ENCODE measurements at places on chromosomes 2 and 18. TPM values are rescaled to one million over a fixed set of nuclear protein-coding genes. Genes with fewer than 3 reads are reported as not detected.

Gene CD8B2
- polyA plus RNA-seq, result not detected

Gene DOCK10
- 22.0 TPM for polyA plus RNA-seq

DNA sequence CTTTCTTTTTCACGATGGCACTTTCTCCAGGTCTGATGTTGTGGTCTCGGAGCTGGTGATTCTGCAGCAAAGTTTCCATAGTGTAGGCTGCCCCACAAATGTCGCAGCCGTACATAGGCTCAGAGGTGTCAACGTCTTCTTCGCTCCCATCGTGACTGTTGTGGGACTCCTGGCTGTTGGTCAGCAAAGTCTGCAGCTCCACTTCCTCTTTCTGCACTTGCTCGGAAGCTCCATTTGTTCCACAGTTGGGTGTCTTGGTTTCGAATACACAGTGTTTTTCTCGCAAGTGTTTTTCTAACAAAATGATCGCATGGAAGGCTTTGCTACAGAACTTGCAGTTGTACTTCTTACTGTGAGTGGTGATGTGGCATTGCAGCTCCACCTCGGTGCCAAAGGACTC is 126.8 kb downstream of the ZNF521 start:
- no peak for DNase-seq

GRCh38 chr2:239323447-239323846 is 77.4 kb downstream of the HDAC4 start:
- no peak for DNase-seq

- no peak for DNase-seq
These were observed 16.6 kb downstream of the CFLAR start for GRCh38 chr2:201132518-201132917.

DNA sequence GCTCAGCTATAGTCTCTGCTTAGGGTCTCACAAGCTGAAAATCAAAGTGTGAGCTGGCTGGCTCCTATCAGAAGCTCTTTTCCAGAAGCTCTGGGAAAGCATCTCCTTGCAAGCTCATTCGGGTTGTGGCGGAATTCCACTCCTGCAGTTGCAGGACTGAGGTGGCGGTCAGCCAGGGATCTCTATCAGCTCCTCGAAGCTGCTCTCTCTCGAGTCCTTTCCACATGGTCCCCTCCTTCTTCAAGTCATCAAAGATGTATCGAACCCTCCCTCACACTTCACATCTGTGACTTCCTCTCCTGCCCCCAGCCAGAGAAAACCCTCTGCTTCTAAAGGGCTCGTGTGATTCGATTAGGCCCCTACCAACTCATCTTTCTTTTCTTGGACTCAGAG is 141.7 kb downstream of the ZFP36L2 start:
- peak; percentile 94 for DNase-seq

Gene MC5R
- polyA plus RNA-seq, result 1.3 TPM

Gene MYO5B
- 4.1 TPM for polyA plus RNA-seq

DNA sequence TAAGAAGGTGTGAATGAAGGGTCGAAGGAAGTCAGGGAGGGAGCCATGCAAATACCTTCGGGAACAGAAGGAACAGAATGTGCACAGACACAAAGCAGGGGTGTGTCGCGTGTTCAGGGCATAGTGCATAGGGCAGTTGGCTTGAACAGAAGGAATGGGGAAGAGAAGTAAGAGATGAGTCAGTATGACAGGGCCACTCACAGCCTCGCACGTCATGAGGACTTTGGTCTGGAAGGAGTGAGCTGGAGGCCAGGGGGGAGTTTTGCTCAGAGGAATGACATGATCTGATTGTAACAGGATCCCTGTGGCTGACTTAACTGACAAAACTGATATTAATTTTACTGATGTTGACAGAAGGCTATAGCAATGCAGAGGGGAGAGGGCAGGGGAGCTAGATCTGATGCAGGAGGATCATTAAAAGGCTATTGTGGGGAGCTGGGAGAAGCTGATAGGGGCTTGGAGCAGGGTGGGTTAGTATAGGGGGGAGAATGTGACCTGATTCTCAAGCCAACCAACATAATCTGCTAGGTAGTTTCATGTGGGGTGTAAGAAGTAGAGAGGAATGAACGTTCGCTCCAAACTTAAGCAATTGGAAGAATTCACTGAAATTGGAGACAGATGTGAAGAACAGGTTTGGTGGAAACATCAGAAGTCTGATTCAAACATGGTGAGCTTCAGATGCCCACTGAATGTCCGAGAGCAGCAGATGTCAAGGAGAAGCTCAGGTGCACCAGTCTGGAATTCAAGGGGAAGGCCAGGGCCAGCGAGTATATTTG is 60.4 kb upstream of the COPS8 start:
- DNase-seq, result no peak

GRCh38 chr2:160870729-160871465 is 289.3 kb upstream of the TANK start:
- no peak for DNase-seq

DNA sequence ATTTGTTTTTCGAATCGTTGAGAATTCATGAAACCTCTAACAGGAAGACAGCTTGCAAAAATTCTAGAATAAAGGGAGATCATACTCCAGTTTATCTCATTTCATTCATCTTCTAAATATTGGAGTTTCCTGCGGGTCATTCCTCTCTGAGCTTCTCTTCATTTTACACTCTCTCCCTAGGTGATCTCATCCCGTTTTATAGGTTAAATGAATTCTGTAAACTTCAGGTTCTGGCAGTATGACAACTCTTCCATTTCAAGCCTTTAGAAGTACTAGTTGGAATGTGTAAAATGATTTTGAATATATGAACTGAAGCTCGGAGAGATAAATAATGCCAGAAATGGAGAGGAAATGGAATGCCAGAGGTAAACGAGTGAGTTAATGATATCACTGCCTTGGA is 312.4 kb downstream of the METTL4 start:
- no peak for DNase-seq

DNA sequence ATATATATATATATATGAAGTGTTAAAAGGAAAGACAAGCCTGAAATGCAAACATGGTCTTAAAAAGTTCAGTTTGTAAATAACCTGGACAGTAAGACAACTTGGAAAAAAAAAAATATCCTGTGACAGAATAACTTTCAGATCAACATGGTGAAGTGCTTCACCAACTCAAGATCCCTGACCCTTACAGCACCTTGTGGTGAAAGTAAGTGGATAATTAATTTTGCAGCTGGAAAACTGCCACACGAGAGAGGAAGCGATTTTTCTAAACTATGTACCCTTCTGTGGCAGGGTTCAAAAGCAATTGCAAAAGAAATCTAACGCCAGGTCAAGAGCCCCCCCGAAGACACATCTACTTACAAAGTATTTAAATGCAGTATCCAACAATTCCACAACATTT is 95.8 kb downstream of the PAX3 start:
- DNase-seq, result no peak

Gene GAL3ST2
- polyA plus RNA-seq, result not detected

Gene COBLL1
- 8.8 TPM for polyA plus RNA-seq

- no peak for DNase-seq
These were observed 78.1 kb downstream of the MAP4K4 start for GRCh38 chr2:101775636-101776035.

Gene FAP
- 66.9 TPM for polyA plus RNA-seq

Gene POTEI
- polyA plus RNA-seq, result 0.09 TPM

Gene PAX8
- polyA plus RNA-seq, result 0.22 TPM

DNA sequence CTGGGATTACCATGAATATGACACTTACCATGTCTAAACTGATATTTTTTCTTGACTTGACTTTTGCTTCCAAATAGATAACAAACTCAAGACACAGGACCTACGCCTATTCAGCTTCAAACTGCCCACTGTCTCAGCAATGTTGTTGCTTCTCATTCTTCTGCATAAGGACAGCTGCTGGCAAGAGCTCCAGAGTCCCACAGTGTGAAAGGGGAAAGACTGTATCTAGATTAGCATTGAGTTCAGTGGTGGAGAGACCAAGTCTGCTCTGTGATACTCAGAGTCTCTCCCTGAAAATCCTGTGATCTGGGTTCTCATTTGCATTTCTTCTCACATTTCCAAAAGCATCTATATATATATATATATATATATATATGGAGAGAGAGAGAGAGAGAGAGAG is 247.9 kb upstream of the NT5C1B start:
- no peak for DNase-seq

DNA sequence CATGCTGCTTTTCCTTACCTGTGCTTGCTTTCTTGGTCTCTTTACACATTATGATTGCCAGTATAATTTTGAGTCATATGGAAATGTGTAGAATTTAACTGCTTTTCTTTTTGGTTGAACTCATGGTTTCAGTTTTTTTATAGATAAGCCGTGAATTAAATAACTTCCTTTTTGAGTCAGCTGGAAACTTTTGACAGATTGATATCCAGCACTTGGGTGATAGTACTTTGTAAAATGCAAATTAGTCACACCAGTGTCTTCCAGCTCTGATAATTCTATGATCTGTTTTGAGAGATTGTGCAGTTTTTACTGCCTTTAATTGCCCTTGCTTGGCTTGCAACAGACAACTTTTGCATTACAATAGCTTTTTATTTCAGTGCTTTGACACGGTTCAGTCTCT is 86.4 kb downstream of the NCOA1 start:
- no peak for DNase-seq

GRCh38 chr2:201937343-201937742 is 96.3 kb upstream of the FZD7 start:
- DNase-seq, result no peak

Gene SERPINB7
- not detected for polyA plus RNA-seq

GRCh38 chr2:46873604-46874068 is 42.0 kb downstream of the MCFD2 start:
- no peak for DNase-seq

DNA sequence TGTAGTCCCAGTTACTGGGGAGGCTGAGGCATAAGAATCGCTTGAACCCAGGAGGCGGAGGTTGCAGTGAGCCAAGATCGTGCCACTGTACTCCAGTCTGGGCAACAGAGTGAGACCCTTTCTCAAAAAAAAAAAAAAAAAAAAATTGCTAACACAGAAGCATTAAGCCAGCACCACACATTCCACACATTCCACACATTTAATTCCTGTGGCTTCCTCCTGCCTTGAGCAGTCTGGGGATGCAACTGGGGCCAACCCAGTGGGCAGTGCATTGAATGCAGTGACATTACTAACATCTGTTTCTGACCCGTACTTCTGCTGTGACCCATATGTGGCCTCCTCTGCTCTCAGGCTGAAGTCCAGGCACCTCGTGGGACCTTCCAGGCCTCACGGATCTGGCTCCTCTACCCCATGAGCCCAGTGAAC is 107.0 kb downstream of the BCL2L11 start:
- DNase-seq, result no peak

GRCh38 chr2:188623995-188624643 is 332.4 kb downstream of the GULP1 start:
- DNase-seq, result peak; percentile 89

Gene DPYSL5
- polyA plus RNA-seq, result 32.7 TPM

Gene TFPI
- 59.4 TPM for polyA plus RNA-seq

- DNase-seq, result no peak
These were observed 291.2 kb upstream of the SESTD1 start for GRCh38 chr2:179555691-179556283.

GRCh38 chr18:62071071-62071470 is 115.8 kb downstream of the PIGN start:
- no peak for DNase-seq

Gene SERPINB5
- not detected for polyA plus RNA-seq

- DNase-seq, result no peak
These were observed 156.2 kb downstream of the SH3RF3 start for GRCh38 chr2:109285244-109285651.

DNA sequence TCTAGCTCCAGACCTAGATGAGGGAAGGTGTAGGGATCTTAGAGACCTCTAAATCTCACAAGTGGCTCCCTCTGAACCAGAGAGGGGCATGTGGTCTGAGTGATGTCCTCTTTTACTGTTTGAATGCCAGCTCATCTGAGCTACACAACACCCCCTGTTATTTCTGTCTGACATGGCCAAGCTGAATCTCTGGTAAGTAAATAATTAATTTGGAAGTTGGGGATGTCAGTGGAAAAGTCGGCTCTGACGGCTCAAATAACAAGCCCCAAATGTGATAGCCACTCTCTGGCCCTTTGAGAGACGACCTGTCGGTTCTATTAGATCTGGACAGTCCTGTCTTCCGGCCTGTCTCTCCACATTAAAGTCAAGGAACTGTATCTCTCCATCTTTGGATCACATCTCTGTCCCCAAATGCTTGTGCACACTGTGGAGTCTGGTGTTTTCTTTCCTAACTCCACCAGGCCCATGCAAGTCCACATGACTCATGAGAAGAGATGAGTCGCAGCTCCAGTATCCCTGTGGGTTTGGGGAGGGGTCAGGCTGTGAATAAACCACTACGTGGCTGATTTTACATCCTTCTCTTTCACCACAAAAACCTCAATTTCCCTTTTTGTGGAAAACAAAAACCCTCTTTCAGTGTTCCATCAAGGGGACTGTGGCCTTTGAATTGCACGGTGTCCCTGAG is 52.5 kb downstream of the SETBP1 start:
- no peak for DNase-seq

DNA sequence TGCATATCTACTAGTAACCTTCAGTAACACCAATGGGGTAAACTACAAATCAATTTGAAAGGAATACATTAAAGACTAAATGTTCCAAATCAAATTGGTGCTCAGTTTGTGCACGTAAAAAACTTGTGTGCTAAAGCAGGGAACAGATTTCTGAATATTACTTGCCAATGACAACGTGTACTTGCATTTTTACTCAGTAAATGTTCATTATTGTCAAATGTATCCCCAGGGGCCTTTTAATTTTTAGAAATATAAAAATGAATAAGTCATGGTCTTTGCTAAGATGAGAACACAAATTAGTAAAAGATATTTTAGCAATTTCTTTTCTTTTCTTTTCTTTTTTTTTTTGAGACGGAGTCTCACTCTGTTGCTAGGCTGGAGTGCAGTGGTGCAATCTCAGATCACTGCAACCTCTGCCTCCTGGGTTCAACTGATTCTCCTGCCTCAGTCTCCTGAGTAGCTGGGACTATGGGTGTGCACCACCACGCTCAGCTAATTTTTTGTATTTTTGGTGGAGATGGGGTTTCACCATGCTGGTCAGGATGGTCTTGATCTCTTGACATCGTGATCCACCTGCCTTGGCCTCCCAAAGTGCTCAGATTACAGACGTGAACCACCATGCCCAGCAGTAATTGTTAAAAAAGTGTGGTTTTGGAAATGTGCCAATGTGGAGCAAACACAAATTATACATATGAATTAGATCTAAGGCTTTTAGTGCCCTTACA is 52.6 kb downstream of the PMAIP1 start:
- DNase-seq, result no peak

DNA sequence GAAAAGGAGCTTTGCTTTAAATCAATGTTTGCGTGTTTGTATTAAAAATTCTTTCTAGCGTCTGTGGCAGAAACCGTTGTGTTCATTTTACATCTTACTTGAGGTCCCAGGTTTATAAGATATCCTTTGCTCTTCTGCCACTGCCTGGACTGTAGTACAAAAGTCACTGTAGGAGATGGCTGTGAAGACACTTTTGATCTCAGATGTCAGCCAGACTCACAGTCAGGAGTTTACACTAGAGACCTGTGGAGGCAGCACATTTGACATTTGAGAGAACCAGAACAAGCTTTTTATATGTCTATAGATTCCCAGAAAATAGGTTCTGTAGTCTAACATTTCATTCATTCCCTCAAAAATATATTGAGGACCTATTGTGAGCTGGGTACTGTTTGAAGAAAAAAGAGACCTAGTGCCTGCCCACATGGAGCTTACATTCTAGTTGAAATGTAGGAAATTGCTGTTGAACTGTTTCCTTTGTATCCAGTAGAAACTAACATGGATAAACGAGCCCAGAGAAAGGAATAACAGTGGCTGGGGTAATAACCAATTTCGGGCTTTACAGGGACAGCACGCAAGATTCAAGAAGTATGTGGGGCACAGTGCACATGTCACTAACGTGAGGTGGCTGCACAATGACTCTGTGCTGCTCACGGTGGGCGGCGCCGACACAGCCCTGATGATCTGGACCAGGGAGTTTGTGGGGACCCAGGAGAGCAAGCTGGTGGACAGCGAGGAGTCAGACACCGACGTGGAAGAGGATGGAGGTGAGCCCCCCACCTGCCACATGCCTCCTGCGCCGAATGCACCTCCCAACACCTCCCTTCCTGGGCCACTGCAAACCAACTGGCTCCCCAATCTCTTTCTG is 122.3 kb downstream of the RTN4 start:
- no peak for DNase-seq
